ENCODE measurements at places on chromosomes 3 and 15.

GRCh38 chr3:111619833-111620232 lies 24.7 kb upstream of the ZBED2 start:
- DNase-seq = no peak

GRCh38 chr3:178277605-178278004 lies 258.6 kb upstream of the KCNMB2 start:
- no peak for DNase-seq

DNA sequence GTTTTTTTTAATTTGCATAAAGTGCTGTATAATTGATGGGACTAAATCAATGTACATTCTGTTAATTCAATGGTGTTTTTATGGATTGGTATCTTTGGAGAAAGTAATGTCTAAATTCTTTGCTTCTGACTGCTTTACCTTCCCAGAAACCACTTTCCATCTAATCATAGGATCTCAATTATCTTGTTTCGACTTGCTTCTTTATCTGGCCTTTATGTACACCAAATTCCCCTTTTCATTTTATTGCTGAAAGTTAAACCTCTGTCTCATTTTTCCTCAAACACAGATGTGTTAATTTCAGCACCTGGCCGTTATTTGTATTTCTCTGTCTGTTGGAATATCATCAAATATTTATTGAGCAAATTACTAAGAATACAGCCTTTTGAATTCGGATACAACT lies 287.3 kb upstream of the GBE1 start:
- DNase-seq = no peak

- no peak for DNase-seq
Measured at GRCh38 chr3:64443546-64444381, 218.5 kb upstream of the PRICKLE2 start.

GRCh38 chr3:183202004-183202722 lies 39.6 kb upstream of the LAMP3 start:
- peak; percentile 27 for DNase-seq

DNA sequence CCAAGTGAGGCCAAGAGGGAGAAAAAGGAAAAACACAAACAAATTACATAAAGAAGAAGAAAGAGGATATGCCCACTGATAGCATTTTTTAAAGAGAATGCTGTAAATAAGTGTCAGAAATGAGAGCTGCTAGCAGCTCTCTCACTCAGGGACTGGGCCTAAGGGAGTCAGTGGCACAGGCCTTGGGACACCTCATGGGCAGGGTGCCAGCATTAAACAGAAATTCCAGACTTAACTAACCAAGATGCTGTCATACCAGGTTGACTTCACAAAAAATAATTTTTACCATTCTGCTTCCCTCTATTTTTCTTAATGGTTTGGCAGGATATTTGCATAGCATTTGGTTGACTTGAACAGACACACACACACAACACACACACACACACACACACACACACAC lies 92.3 kb upstream of the ADAMTSL3 start:
- DNase-seq = no peak

- no peak for DNase-seq
Measured at GRCh38 chr3:86996261-86996955, 5.5 kb upstream of the VGLL3 start.

DNA sequence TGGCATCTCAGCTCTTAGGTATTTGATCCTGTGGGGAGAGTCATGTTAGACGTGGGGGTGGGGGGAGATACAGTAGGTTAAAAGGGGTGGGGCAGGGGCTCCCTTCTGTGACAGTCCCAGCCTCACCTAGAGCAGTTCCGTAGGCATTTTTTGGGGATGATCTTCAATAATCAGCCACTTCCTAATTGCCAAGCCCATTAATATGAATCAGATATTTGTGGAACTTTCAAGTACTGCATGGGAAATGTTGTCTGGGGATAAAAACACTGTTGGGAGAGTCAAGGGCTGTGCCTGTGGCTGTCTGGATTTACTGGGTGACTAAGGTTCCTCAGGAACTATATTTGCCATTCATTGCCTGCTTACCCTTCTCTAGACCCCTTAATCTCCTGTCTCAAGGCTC lies 9.5 kb downstream of the C3orf52 start:
- DNase-seq = no peak

- DNase-seq = no peak
Measured at GRCh38 chr15:84811828-84812227, 5.3 kb upstream of the ALPK3 start.

DNA sequence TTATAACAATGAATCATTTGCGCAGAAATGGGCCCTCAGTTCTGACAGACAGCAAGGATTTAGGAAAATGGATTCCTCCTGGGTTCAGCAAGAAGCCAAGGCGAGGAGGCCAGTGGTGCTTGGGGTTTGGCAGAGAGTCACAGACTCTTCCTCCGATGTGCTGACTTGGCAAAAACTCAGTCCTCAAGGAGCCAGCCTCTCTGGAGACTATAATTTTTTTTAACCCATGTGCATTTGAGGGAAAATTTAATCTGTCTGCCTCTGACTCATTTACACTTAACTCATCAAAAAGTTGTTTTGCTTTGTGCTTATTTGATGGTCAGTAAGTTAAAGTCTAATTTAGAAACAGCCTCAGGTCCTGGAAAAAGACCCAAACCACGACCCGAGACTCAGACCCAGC lies 34.2 kb upstream of the SLC24A5 start:
- no peak for DNase-seq

GRCh38 chr15:93041159-93041547 lies 47.9 kb downstream of the RGMA start:
- DNase-seq = no peak

DNA sequence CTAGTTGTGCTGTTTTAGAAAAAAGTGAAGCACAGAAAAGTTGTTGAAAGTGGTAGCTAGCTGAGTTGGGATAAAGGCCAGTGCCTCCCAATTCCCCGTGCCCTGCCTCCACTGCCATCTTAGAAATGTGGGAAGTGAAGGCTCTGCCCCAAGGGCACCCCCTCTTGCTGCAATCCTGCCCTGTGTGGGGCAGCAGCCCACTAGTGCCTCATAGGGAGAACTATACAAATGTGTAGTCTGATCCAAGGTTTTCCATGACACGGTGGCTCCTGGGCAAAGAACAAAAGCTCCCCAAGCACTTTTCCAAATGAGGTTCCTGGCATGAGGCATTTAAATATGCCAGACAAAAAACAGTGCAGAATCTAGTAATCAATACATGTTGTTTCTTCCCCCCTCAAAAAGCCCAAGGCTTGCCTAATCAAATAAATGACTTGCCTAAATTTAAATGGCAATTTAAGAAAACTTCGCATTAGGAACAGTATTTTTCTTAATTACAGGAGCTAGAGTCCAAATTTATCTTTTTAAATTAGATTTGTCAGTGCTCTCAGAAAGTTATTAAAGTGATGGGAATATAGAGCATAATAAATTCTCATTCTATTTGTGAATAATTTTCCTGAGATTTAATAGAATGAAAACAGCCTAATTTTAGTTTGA lies 83.8 kb downstream of the GHSR start:
- no peak for DNase-seq

- DNase-seq = no peak
Measured at GRCh38 chr3:94365006-94365405, 302.1 kb downstream of the NSUN3 start.

GRCh38 chr3:174146008-174146407 lies 713.1 kb upstream of the NAALADL2 start:
- DNase-seq = no peak

DNA sequence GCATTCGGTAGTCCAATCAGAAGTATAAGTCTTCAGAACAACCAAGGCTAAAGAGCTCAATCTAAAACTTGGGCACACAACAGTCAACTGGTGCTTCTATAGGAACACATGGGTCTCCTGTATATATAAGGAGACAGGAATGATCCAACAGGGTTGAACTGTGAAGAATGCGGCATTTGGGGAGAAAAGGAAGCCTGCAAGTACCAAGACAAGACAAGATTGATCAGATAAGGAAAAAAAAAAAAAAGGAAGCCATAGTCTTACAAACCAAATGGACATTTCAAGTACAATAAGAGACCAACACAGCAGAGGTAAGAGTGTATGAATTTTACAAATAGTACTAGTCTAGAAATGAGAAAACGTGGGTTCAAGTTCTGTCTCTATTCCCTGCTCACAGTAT lies 6.5 kb downstream of the CPEB1 start:
- DNase-seq = no peak

DNA sequence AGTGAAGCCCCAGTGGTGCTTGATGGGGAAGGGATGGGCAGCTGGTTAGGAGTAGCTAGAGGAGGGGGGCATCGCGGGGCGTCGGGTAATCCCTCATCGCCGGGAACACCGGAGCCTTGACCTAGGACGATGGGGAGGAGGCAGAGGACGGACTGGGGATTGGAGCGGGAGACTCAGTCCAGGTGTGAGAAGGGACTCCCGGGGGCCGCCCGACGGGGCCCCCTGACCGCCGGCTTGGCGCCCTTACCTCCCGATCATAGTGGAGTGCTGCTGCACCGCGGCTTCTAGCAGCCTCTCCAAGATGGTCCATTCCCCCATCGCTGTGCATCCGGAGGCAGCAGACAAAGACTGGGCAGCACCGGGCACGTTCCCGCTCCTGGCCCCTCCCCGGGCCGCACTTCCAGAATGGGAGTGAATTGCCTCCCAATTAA lies 612 bp downstream of the GJD2 start:
- no peak for DNase-seq
